ENCODE measurements at places on chromosomes 7 and 10.

- DNase-seq = no peak
Observed at GRCh38 chr7:139588632-139589031, 65.1 kb downstream of the CLEC2L start.

DNA sequence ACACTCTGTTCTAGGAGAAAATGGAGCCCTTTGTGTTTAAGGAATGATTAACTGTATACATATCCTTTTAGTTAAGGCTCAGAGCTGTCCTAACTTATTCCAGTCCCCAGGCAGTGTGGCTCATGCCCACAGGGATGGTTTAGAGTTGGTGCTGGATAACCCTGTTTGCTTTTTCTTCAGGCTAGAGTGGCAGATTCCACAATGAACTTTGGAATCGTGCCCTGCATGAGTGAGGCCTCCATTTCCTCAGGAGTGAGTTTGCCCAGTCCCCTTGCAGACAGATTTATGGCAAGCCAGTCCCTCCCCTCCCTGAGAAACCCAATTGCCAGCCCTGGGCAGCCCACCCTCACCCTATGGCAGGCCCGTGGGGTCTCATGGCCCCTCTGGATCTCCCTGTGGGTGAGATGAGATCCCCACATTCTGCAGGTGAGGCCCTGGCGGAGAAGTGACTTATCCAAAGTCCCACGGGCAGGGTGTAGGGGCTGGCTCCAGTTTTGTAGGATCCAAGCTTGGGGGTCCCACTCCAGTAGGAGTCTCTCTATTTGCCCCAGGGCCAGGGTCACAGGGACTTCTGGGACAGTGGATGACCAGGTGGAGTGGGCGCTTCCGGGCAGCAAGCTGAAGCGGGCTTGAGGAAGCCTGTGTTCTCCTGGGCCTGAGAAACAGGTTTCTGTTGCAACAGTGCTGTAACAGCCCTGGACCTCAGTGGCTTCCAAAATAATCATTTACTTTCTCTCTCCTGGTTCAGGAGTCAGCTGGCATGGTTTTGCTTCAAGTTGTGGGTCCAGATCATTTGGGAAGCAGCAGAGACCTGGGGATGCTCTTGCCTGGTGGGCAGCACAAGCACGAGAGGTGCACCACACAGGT is 9.0 kb upstream of the COMTD1 start:
- DNase-seq = no peak

GRCh38 chr10:25130906-25131305 is 43.9 kb upstream of the GPR158 start:
- no peak for DNase-seq

DNA sequence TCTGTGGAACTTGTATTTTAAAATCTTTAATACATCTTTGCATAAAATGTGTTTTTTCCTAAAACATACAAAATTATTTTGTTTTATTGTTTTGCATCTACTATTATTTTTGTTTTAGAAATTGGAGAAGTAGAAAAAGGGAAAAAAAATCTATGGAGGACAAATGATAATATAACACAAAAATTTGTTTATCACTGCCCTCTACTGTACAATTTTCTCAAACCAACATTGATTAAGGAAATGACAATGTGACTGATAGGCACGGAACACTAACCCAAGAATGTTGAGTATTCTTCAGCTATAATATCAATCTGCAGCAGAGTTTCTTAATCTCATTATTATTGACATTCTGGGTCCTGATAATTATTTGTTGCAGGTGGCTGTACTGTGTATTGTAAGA is 9.5 kb upstream of the ING3 start:
- DNase-seq = peak; percentile 14

GRCh38 chr7:10239695-10240345 is 733.9 kb upstream of the PHF14 start:
- DNase-seq = no peak

DNA sequence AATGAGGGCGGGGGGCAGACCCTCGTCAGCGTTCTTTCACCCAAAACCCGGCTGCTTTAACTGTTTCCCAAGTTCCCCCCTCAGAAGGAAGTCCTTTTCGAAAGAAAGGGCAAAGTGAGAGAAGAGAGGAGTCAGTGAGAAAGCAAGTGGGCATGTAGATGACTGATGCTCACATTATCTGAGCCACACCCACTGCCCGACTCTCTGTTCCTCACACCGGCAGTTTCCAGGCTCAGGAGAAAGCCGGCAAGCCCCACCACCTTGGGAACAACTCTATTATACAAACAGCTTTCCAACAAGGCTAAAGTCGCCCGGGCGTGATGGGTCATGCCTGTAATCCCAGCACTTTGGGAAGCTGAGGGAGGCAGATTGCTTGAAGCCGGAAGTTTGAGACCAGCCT is 23.1 kb downstream of the RCC1L start:
- no peak for DNase-seq

DNA sequence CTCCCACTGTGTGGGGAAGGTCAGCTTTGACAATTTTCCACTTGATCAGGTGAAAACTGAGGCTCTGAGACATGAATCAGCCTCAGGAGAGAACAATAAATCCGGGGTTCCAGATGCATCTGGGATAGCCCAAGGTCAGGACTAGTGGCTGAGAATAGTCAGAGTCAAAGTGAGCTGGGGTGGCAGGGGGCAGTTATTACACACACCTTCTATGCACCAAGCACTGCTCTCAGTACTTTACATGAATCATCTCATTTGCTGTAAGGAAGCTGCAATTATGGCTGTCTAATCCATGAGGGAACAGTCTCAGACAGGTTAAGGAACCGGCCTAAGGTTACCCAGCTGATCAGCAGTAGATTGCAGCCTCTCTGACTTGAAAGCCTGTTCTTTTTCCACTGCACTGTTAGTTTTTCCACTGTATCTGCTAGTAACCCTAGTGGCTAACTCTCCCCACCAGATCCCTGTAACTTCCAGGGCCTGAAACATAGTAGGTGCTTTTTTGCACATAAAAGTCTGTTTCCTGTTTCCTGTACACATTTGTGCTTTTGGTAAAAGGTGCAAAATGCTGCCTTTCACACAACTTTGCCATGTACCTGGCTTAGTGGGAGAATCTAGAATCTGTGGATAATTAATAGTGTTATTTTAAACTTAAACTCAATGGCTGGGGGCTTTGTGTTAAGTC is 125.9 kb downstream of the EMX2 start:
- DNase-seq = no peak

DNA sequence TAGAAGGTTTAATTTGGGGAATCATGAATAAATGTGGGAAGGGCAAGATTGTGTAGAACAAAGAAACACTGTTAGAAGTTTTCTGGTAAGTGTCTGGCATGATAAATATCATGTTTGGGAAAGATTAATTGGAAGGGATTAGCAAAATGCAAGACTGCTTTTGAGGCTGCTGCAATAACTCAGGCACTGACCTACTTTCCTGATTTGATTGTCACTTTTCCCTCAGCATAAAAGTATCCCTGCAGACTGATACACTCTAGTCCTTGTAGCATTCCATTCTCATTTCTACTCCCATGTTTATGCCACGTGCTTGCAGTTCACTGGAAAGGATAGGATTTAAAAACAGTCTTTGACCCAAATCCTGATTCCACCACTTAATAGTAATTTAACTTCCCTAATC is 303.3 kb upstream of the SEMA3A start:
- no peak for DNase-seq

DNA sequence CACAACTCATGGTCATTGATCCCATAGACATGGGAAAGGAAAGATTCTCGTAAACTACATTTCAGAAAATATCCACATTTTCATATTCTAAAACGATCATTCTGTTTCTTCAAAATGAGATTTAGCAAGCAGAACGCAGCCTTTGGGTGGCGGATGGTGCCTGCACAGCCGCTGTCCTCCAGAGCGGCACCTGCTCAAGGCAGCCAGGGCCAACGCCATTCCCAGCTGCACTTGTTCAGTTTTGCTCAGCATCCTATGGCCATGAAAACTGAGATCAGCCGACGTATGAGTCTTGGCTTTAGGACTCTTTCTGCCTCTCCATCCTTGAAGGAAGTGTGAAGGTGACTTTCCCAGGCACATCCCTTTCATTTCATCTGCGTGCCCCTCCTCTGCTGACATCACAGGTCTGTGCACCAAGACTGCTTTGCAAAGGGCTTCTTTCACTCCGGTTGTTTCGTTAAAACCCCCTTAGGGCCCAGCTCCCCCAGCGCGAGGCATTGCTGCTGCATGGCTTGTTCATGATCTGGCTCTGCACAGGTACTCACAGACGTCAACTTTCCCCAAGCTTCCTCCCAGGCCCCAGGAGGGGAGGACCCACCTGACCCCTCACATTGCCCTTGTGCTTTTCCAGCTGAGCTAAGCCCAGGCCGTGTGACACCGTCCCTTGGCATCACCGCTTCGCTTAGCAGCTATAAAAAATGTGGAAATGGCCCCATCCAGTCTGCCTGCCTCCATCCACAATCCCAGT is 37.2 kb downstream of the TCERG1L start:
- no peak for DNase-seq

DNA sequence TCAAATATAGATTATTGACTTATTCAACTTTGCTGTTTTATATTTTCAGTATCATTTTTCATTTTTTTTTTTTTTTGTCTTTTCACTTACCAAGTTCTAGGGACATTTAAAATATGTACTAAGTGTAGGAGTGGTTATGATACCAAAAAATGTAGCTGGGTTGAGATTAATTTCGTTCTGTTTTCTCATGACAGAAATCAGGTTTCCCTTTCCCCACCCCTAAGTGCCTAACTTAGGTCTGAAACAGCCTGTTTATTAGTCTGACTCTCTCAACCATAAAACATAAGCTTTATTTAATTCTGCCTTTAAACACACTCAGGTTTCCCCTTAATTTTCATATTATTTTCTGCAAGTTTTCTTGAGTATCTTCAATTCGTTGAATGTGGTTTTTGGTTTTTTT is 22.1 kb downstream of the TMEM106B start:
- DNase-seq = no peak

DNA sequence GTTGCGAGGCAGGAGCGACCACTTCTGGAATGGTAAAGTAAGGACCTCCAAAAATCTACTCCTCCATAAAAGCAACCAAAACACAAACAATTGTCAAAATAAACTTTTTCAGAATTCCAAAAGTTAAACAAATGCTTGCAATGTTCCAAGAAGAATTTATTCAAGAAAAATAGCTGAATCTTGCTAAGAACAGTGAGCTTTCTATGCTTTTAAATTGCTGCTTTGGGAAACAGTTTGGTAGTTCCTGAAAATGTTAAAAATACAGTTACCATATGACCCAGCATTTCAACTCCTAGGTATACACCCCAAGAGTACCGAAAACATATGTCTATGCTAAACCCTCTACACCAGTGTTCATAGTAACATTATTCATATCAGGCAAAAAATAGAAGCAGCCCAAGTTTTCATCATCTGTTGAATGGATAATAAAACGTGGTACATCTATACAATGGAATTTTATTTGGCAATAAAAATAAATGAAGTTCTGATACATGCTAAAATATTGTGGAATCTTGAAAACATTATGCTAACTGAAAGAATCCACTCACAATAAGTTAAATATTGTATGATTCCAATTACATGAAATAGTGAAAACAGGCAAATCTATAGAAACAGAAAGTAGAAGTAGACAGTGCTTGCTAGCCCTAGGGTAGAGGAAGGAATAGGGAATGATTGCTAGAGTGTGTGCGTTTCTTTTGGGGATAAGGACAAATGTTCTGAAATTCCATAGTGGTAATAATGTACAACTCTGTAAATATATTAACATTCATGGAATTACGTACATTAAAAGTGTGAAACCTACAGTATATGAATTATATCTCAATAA is 57.0 kb downstream of the LRRN3 start:
- no peak for DNase-seq

DNA sequence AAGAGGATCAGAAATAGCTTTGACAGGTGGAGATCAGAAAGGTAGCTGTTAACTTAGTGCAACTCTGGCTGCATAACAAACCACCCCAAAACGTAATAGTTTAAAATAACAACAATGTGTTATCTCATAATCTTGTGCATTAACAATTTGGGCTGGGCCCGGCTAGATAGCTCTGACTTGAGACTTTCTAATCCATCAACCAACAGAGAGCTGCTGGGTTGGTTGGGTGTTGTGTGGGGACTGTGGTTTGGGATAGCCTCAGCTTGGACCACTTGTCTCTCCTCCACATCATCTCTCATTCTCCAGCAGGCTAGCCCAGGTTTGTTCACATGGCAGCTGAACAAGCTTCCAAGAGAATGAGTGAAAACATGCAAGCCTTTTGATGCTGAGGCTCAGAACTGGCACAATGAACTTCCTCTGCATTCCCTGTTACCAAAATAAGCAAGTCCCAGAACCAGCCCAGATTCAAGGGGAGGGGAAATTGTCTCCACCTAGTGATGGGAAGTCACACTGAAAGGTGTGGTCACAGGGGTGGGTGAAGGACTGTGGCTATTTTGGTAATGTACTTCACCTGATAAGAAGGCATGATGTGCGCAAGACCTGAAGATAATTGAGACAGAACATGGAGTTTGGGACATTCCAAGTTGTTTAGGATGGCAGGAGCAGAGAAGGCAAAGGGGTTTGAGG is 20.4 kb upstream of the ASAH2 start:
- DNase-seq = no peak

DNA sequence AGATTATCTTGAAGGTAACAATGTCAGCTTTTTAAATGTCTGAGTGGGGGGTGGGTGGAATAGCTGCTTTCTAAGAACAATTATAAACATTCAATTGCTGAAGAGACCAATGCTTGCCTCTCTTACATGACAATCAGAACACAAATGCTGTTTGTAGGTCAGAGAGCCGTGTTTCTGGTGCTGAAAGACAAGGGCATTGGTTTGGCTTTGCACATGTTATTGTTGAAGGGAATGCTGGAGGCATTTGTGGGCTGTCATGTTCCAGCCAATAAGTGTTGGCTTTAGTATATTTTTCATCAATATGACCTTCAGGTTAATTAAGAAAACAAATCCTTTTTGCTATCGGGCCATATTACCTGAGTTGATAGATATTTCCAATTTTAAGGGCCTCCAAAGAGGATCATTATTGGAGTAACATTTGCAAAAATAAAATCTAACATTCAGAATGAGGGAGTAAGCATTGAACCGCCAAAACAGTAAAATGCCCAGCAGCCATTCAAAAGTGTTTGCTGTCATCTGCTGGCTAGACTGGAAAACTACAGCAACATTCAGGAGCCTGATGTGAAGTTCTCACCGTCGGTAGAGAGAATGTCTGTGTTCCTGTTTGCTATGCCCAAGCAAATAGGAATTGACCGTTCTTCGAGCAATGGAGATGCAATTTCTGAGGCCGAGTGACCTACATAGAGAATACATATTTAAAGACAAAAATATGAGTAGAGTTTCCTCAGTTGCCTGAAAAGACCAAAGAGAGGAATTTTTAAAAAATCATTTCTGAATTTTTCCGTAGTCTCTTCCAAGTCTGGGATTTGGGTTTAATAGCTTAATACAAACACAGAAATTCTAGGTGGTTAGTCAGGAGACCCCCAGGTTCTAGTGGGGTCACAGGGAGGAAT is 118.9 kb downstream of the APBB1IP start:
- DNase-seq = peak; percentile 24

- DNase-seq = no peak
Observed at GRCh38 chr10:16606421-16606820, 84.7 kb upstream of the C1QL3 start.

Measured in fibroblast of skin of scalp (primary cell).